ENCODE measurements at places on chromosomes 12 and 14. TPM values are rescaled to one million over a fixed set of nuclear protein-coding genes. Genes with fewer than 3 reads are reported as not detected.

- peak; percentile 18 for DNase-seq
Observed at GRCh38 chr14:60758885-60759284, 24.3 kb downstream of the MNAT1 start.

DNA sequence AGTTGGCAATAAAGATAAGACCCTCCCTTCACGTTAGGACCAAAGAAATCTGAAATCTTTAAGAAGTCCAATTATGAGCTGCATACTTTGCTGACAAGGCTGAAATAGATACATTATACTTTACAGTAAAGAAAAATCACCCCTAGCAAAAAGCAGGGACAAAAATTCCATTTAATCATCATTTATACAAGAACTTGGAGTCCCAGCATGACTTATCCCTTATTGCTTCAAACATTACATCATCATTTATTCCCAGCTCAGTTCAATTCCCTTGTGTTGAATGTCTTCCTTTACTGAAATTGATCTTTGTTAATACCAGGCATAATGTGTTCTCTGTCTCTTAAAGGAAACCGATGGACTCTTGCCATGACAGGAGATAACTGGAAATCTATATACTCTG lies 449.6 kb upstream of the CCDC196 start:
- no peak for DNase-seq

DNA sequence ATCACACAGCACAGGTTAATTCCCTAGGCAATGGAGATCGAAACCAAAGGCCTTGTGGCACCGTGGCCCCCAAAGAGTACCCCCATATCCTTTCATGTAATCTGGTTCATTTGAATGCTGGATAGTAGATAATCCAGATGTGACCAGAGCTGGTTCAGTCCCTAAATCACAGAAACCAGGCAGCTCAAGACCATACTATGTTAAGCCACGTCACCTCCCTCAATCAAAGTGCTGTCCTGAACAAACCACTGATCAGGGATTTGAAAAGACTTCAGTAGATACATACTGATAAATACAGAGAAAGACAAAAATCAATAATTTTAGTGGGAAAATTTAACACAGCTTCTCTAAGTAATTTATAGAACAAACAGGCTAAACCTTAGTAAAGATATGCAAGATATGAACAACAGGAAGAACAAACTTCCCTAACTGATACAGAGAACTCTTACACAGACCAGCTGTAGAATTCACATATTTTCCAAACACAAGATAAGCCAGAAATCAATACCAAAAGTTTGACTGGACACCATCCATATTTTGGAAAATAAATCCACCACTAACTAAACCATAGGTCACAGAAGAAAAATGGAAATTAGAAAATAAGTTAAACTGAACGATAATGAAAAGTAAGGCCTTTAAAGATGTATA lies 67.1 kb downstream of the BCAT1 start:
- no peak for DNase-seq

DNA sequence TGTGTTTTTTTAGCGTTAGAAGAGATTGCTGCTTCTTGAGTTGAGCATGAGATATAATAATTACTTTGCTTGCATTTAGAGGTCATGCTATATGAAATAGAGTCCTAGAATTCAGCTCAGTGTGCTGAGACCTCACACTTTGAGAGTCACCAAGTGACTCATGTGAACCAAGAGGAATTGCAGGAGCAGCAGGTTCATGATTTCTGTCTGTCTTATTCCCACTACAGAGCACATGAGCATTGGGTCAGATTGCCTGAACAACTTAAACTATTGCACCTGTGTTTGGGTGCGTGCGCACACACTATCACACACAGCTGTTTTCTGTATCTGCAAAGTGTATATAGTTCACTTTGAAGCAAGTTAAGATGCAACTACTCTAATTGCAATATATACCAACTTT lies 109.3 kb downstream of the FGD4 start:
- DNase-seq = no peak

GRCh38 chr12:52193532-52193931 lies 1.7 kb upstream of the KRT80 start:
- DNase-seq = no peak

GRCh38 chr12:4074129-4074528 lies 199.4 kb upstream of the CCND2 start:
- DNase-seq = no peak

- no peak for DNase-seq
Observed at GRCh38 chr12:123671876-123672275, 963 bp downstream of the TCTN2 start.

GRCh38 chr12:108643941-108644810 lies 10.5 kb upstream of the SELPLG start:
- no peak for DNase-seq

DNA sequence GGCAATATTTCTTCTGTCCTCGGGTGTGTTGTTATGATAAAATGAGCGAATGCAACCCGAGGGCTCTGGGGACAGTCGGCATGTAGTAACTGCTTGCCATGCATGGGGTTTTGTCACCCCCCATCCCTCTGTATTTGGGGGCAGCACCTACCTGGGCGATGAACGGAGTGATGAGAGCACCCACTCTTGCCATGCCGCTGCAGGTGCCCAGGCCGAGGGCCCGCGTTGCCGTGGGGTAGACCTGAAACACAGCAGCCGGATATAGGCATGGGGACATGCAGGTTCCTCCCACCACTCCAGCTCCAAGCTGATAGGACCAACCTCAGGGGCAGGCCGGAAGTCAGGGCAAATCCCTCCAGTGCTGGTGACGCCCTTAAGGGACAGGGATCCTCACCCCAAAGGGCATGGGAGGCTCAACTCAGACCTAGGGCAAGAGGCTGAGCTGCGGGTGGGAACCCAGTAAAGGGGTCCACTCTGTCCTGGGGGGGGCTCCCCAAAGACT lies 35.8 kb downstream of the DAO start:
- DNase-seq = no peak

DNA sequence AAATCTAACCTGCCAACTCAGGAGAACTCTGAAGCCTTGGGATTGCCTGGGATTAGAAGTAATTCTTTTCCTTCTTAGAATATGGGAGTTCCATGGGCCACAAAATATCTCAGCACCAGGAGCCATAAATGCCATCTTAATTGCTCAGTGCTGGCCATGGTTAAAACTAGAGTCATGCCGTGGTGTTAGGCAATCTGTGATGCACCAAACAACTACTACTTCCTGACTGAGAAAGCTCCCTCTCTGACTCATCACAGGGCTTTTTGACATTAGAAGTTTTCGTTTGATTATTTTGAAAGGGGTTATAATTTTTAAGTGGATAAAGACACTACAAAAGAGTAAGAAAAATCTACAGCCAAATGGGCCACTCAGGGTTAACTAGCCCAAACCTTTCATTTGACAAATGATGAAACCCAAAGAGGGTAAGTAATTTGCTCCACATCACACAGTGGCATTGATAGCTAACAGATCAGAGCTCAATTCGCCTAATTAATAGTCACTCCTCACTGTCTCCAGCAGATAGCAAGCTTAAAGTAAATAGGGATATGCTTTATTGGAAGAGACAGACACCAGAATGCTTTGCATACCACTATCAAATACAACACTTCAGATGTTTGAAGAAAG lies 377.3 kb downstream of the EMP1 start:
- no peak for DNase-seq

GRCh38 chr12:4445156-4446101 lies at the start of gene FGF6:
Gene FGF6 (minus strand): TSS chr12:4445815. CDS start chr12:4445570, 245 bp downstream.
- DNase-seq = no peak

- DNase-seq = peak; percentile 68
Observed at GRCh38 chr14:22391908-22392565, 197.0 kb downstream of the DAD1 start.

Gene MFAP5
- total RNA-seq = 4.4 TPM

Gene ATG14
- total RNA-seq = 19.0 TPM

Gene EML5
- 10.2 TPM for total RNA-seq

Gene OVCH1
- 1.6 TPM for total RNA-seq

Measured in lung (tissue), 17 donors.